Fibroblast of skin of scalp (primary cell): ENCODE measurements at places on chromosomes 3 and 15.

DNA sequence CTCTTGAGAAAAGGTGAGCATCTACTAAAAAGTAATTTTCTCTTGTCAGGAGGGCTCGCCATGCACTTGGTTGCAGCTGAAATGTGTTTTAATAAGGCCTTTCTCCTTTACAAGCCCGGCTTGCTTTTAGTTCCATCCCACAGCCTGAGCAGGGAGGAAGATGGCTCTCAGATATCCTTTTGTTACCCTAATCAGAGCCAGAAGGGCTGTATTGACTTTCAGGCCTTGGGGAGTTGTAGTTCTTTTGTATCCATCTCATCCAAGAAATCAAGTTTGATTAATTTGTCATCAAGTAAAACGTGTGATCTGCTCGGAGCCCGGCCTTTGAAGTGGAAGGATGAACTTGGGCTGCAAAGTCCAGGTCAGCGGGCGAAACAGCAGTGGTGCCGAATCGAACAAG lies 52.9 kb downstream of the EIF4E3 start:
- no peak for DNase-seq

DNA sequence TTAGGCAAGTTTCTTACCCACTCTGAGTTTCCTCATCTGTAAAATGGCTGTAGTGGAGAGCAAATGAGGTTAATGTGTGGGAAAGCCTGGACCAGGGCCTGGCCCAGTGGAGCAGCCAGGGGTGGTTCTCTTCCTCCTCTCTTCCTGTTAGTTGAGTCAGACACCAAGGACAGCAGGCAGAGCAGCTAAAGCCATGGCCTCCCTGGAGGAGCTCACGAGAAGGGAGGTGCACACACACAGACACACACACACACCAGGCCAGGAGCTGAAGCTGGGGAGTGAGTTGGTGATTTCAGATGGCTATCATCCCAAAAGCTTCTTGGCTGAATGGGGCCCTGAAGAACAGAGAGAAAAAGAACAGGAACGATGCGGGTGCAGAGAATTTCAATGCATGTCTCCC lies 33.2 kb upstream of the TSPAN3 start:
- DNase-seq, result no peak

DNA sequence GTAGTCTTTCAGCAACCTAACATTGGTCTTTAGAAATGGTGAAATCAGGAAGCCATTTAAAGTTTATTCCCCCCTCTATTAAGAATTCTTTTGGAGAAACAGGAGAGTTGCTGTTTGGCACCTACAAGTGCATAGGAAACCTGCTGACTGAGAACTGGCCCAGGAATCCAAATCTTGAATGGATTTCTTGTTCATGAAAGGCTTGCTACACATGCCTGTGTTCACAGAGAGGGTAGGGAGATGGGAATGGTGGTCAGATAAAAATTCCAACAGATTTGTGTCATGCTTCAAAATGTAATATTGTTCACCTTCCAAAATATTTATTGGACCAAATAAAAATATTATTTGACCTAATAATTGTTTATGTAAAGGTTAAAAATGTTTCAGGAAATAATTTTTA lies 24.2 kb upstream of the ZPLD1 start:
- DNase-seq, result no peak

- no peak for DNase-seq
Measured at GRCh38 chr3:184485241-184485640, 76.3 kb upstream of the EPHB3 start.

GRCh38 chr15:74141591-74141990 lies 11.2 kb downstream of the ISLR2 start:
- no peak for DNase-seq
